ENCODE measurements at places on chromosomes 12 and 14. TPM values are rescaled to one million over a fixed set of nuclear protein-coding genes. Genes with fewer than 3 reads are reported as not detected.

RASSF8 gene
- total RNA-seq: 83.8 TPM

GLI1 gene
- 1.6 TPM for total RNA-seq

NANOG gene
- total RNA-seq: not detected

CNOT2 gene
- total RNA-seq: 46.1 TPM

CIDEB gene
- total RNA-seq: not detected

PTPRO gene
- total RNA-seq: 0.16 TPM

GSC gene
- total RNA-seq: not detected
